D341Med (cell line): ENCODE measurements at places on chromosomes 2 and 18.

DNA sequence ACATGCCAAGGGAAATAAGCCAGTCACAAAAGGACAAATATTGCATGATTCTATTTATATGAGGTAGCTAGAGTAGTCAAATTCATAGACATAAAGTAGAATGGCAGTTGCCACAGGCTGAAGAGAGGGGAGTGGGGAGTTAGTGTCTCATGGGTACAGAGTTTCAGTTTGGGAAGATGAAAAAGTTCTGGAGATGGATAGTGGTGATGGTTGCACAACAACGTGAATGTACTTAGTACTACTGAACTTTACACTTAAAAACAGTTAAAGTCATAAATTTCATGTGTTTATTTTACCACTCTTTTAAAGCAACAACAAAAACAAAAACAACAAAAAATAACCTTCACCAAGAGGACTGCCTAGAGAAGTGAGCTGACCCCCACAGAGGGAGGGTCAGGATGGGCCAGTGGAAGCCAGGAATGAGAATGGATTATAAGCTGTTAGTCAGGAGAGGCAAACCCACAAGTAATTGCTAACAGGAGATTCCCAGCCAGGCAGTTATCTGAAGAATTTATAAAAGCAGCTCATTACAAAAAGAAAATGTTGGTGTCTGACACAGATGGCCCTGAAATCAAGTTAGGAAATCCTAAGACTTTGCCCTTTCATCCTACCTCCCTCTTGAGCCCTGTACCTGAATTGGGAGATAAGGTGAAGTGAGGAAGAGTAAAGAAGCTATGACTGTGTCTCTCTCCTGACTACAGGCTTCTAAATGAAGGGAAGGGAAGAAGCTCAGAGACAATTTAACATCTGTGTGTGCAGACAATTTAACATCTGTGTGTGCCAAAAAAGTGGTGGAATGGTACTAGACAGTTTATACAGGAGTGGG is 263.4 kb downstream of the PDE11A start:
- DNase-seq, result no peak

GRCh38 chr18:63972002-63972376 is 2.1 kb downstream of the SERPINB8 start:
- no peak for DNase-seq

DNA sequence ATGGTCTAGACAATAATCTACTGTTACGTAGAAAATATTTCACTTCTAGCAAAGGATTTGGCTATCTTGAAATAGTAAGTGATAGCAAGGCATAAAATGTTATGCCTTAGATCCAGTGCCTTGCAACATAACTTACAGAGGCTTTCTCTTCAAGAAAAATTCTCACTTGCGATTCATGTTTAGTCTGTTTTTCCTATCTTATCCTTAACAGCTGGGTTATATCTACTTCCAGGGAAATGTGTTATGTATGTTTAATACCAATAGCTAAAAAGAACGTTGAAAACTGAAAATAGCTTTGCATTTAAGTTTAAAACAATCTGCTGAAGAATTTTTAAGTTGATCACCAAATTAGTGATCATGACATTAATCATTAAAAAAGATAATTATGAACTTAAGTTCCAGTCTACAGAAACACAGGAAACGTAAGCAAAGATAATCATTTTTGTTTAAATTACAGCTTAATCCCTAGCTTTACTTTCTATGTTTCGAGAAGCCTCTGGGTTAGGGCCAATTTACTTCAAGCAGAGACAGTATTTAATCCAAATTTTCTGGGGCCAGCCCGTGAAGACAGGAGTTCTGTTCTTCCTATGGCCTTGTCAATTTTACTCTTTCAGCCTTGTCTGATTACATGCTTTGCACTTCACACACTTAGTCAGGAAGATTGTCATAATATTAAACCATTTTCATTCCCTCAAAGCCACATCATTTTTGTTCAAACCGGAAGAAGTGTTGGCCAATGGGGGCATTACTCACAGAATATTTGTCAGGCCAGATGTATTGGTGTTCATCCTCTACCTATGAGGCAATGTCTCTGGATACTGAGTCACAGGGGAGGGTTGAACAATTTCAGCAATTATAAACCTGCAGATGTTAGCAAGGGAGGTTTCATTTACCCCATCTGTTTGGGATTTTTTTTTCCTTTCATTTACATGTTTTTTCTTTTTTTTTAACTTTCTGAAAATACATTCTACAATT is 1132.9 kb upstream of the ZEB2 start:
- no peak for DNase-seq

DNA sequence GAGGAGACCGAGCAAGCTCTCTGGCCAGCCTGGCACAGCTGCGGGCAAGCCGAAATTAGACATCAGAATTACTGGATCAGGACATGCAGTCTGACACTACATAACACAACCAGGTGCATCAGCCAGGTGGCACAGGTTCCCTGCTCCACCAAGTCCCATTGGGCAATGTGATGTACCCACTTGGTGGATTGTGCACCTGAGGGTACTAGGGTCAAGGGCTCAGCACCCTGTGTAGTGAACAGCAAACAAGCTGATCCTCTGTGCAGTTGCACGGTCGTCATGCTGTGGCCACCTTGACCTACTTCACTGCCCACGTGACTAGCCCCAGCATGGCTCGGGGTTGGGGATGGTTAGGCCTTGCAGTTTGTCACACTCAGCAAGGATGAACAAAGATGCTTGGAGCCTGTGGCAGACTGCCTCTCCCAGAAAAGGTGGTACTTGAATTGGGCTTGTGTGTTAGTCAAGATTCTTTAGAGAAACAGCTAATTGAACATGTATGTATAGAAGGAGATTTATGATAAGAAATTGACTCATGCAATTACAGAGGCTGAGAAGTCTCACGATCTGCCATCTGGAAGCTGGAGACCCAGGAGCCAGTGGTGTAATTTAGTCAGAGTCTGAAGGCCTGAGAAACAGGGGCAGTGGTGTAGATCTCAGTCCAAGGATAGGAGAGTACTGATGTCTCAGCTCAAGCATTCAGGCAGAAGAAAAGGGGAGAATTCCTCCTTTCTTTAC is 71.4 kb upstream of the TMEM87B start:
- no peak for DNase-seq

- no peak for DNase-seq
Observed at GRCh38 chr2:138003411-138003810, 39.1 kb downstream of the HNMT start.

GRCh38 chr2:172540421-172540820 is 15.5 kb upstream of the PDK1 start:
- no peak for DNase-seq

GRCh38 chr2:236765478-236765877 is 195.9 kb downstream of the ACKR3 start:
- DNase-seq, result no peak

DNA sequence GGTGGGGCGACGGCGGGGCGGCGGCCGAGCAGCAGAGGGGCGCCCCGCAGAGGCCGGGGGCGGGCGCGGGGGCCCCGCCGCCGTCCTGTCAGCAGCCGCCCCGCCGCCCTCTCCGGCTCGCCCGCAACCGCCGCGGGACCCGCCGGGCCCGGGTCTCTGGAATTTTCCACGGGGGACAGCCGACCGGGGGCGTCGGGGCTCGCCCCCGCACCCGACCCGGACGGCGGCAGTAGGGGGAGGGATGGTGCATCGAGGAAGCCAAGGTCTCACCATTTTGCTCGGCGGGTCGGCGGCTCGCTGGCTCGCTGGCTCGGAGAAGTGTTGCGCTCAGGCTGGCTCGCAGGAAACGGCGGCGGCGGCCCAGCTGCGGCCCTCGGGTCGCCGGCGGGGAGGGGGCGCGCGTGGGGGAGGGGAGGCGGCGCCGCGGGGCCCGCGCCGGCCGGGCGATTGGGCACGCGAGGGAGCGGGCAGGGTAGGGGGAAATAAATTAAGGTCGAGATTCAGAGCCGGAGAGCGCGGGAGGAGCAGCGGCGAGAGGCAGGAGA is 405 bp downstream of the PPP3R1 start:
- DNase-seq, result peak; percentile 55

DNA sequence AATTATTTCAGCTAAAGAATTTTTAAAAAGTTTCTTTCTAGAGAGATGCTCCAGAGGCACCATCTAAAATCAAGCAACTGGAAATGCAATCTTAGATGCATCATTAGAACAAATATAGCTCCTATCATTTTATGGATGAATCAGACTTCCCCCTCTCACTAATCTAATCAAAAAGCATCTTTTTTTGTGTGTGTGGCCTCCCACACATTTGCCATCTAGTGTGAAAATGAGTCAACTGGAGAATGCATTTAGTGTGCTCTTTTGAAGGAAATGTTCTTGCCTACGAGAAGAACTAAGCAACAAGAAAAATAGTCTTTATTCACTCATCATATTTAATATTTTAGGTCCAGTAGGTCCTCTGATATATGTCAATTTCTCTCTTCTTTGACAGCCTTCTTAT is 39.5 kb upstream of the FIGN start:
- DNase-seq, result no peak

DNA sequence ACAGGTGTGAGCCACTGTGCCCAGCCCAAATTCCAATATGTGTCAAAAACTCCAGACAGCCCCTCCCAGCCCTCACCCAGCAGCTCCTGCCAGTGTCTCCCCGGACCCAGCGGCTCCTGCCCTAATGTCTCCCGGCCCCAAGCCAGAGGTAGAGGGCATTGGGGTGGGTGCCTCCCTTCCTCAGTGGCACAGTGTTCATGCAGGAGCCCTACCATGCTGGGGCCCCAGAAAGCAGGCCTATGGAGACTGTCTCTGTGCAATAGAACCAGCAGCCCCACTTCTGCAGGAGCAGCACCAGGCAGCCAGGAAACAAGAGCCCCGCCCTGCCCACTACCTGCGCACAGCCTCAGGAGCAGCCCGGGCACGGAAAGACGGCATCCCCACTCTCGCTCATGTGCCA is 70.4 kb downstream of the EIPR1 start:
- no peak for DNase-seq

- no peak for DNase-seq
Observed at GRCh38 chr18:74380916-74381315, 65.3 kb downstream of the C18orf63 start.

DNA sequence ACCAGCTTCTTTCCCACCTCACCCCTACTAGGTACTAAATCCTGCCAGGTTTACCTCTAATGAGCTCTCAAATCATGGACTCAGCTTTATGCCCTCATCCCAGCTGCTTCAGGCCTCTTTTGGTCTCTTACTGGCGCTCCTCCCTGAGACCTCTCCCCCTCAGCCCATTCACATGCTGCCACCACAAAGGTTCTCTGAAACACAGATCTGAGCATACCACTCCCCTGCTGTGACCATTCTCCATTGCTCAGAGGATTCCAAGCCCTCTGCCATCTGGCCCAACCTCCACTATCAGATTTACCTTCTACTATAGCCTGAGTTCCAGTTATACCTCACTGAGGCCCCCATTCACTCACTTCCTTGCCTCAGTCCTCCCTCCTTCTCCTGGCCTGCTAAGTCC is 174.8 kb downstream of the ANKRD44 start:
- DNase-seq, result no peak

- DNase-seq, result no peak
Observed at GRCh38 chr2:237631801-237632585, 4.6 kb downstream of the LRRFIP1 start.

DNA sequence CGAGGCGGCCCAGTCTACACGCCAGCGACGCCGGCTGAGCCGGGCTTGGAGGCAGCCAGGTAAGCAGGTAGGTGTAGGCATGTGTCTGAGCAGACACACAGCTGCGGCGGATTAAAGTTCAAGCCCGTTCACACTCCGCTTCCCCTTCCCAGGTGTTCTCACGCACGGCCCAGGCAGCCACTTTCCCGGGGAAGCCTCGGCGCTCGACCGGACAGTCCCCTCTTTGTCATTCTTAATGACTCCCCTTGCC is 367 bp downstream of the TGFA start:
- no peak for DNase-seq

- no peak for DNase-seq
Observed at GRCh38 chr2:187319441-187320108, 128.5 kb downstream of the CALCRL start.
